Mesenteric fat pad (tissue), 1 donor: ENCODE measurements at places on chromosomes 5 and 9. TPM values are rescaled to one million over a fixed set of nuclear protein-coding genes. Genes with fewer than 3 reads are reported as not detected.

DNA sequence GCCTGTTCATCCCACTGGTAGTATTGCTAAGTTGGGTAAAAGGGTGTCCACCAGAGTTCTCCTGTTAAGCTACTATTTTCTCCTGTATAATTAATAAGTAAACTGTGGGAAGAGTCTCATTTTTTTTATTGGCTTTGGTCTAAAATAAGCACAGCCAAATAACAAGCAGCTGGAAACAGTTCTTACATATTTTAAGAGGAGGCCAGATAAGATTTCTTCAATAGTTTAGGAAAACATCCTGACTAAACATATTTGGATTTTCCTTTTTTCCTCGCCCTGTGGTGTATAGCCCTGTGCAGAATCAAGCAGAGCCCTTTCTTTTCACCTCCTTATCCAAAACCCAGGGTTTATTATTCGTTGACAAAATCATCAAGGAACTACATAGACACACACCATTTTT lies 122.2 kb upstream of the ZNF608 start:
- DNase-seq: no peak

DNA sequence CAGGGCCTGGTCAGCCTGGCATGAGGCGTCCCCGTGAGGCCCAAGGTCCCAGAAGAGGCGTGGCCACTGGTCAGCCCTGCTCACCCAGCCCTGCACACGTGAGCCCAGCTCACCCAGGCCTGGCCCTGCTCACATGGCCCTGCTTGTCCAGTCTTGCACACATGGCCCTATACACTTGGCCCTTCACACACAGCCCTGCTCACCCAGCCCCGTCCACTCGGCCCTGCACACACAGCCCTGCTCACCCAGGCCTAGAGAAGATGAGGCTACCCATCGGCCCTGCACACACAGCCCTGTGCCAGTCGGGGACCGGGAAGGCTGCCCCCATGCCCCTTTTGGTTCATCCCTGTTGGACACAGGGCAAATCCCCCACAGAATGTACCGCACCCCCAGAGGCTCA lies 28.4 kb downstream of the ZDHHC11B start:
- peak; percentile 93 for DNase-seq

DNA sequence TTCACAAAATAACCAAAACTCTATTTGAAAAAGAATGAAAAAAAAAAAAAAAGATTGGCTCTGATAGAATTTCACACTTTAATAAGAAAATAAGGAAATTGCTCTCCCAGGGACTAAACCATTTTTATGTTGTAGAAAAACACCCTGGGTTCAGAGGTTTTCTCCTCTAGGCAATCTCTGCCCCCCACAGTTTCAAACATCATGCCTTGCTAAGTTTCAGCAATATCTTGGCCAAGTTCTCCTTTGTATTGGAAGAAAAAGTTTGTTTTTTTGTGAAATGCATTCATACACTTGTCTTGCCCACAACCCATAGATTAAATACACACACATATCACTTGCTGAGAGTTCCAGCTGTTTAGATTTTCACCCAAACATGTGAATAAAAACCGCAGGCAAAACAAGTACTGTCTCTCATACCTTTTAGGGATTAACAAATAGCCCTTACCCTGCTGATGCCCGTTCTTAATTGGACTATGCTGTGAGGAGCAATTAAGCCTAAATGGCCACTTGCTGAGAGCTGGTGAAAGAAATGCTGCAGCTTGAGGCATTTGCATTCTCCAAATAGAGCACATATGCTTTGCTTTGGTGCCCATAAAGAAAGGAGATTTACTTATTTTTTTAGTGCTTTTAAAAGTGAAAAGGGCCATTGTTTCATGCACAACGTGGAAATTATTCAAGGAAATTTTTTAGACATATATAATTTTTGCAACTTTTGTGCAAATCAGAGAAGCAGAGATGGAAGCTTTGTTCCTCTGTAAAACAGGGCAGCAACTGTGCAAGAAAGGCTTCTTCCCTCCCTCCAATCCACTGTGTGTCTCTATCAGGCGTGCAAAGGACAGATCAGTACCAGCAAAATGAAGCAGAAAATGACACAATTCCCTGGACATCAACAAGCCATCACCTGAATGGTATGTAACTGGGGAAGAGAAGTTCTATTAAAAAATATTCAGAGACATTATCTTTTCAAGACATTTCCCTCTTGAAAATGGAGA lies 262.4 kb upstream of the KIF2A start:
- DNase-seq: no peak

DNA sequence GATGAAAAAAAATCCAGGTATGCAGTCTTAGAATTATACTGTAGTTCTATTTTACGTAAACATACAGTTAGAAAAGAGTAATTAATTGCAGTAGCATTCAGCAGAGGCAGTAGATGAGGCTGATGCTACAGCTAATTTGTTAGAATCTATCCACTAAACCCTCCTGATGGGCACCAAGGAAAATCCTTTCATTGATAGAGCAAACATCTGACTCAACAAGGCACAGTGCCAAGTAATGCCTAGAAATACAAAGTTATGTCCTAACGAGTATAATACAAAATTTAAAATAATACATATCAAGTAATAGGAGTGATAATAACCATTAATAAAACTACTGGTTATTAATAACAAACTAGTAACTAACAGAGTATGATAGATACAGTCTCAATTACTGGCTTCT lies 9.0 kb downstream of the MOCS2 start:
- no peak for DNase-seq

DNA sequence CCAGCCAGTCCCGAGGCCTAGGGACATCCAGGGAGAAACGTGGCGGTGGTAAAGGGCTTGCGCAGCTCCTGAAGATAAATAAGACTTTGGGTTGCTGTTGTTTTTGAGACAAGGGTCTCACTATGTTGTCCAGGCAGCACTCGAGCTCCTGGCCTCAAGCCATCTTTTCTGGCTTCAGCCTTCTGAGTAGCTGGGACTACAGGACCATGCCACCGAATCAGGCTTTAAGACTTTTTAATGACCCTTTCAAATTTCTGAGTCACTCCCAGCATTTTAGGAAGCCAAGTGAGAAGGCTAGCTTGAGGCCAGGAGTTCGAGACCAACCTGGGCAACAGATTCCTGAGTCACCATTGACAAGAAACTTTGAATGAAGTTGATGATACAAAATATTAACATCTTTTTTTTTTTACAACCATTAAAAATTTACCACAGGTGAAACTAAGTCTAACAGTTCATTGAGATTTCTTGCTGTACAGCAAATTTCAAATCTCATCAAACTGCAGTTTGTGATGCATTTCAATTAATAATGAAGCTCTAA lies 817 bp upstream of the GNE start:
- DNase-seq: peak; percentile 22

GRCh38 chr5:156103155-156103885 lies 223.6 kb upstream of the SGCD start:
- DNase-seq: no peak

DNA sequence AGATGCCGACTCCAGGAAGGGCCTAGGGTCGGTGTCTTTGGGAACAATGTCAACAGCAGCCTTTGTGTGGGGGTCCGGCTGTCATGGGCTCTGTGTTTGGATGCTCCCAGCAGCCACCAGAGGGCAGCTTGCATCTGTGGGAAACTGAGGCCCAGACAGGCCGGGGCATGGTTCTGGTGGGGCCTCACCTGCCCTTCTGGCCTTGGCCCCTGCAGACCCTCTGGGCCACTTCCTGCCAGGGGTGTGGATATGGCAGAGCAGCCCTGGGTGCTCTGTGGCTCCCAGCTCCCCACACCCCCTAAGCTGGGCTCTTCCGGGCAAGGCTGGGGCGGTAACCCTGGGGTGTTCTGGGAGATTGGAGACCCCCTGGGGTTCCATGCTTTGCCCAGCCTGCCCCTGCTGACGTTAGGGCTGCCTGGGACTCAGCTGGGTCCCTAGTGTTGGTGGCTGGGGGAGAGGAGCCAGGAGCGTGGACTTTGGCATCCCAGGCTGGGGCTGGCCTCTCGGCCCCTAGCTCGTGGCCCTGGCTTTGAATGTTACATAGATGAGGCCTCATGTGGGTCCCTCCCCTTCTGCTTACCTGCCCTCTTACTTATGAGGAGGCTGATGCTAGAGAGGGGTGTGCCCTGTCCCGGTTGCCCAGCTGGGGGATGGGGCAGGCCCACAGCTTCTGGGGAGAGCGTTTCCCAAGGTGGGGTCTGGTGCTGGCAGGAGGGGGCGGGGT lies 38.3 kb downstream of the RXRA start:
- no peak for DNase-seq

DNA sequence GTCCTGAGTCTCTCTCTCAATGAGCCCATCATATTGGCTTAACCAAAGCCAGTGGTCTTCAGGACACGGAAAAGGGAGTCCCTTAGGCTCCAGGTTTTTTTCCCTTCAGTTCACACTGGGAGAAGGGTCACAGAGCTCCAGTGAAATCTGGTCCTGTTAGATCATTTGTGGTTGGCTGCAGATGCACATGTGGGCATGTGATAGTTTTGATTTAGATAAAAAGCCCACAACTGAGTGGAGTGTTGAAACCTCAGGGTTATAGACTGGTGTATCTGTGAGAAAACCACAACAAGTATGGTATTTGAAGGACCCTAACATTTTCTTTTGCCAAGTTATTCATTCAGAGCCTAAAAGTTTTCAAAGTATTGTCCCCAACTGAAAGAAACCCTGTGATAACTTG lies 46.7 kb downstream of the PRLR start:
- no peak for DNase-seq

DNA sequence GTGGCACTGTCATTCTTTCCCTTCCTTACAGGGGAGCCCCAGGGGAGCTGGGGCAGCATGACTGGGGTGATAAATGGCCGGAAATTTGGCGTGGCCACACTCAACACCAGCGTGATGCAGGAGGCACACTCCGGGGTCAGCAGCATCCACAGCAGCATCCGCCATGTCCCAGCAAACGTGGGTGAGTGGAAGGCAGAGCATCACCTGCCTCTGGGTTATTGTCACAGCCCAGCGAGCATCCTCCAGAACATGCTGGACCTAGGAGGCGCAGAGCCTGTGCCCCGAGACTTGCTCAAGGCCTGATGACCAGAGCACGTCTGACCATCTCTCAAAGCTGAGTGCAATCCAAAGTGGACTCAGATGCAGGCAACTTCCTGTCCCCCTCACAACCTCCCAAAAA lies 22.2 kb upstream of the ASS1 start:
- DNase-seq: no peak

GRCh38 chr5:120466341-120467006 lies 2.4 kb downstream of the PRR16 start:
- no peak for DNase-seq

GRCh38 chr5:169719360-169720314 lies 82.6 kb downstream of the DOCK2 start:
- DNase-seq: no peak

- no peak for DNase-seq
These were observed 49.5 kb downstream of the NR3C1 start for GRCh38 chr5:143354025-143354424.

- no peak for DNase-seq
These were observed 4.4 kb downstream of the SNX24 start for GRCh38 chr5:122849771-122850170.

GRCh38 chr9:88488166-88488565 lies 46.8 kb upstream of the NXNL2 start:
- DNase-seq: no peak

DNA sequence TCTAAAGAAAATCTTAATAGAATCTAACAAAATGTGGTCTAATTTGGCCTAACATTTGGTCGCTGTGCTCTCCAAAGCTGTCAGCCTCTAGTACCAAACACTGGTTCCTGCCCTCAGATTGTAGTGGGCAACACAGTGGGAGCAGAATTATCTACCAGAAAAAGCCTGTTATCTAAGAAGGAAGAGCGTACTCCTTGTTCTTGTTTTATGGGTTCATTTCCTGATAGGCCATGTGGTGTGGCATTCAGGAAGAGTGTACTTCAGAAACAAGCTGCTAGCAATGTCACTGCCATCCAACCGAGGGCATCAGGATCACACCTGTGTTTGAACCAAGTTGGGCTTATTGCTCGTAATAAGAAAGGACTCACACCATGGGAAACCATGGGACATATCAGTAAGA lies 487.9 kb upstream of the DAP start:
- DNase-seq: no peak

- DNase-seq: no peak
These were observed 573.1 kb downstream of the TLE4 start for GRCh38 chr9:80144856-80145255.

DNA sequence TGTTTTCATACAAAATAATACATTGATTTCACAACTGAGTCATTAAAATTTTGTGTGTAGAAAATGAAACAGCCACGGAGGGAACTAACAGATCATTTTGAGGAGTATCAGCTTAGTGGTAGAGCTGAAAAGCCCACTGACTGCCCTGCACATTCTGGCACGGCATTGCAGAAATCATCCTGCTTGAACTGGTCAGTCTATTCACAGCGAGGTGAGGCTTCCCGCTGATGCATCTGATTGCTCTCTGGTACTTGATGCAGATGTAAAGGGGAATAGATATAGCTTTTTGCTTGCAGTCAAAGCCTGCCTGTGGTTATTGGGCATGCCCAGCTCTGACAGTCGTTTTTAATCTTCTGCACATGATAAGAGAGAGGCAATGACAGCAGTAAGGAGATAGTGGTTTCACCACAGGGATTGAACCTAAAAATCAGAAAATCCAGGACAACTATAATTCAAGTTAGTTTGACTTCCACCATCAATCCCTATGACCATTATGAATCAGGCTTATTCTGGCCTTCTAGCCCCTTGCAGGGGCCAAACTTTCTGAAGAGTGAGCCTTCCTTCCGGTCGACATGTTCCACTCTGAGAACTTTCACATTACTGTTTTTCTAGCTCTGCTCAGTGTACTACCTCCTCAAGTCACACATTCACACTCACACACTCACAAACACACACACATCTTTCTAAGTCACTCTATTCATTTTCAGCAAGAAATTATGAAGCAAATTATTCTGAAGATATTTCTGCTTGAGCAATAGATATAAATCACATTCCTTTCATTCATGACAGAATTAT lies 782.8 kb upstream of the NUDT12 start:
- DNase-seq: no peak

DNA sequence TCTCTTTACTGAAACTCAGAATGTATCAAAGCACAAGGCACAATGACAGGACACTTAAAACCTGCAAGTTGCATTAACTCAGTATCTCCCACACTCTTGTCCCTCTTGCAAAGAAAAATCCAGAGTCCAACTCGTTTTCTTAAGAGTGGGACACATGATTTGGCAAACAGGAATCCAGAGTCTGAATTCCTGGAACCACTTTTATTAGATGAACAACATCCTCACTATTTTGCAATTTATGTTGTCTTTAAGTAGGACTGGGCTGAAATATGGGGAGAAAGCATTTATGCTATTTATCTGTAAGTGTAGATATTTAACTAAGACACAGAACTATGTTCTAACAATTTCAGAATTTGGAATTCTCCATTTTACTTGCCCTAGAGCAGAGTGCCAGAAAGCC lies 69.1 kb downstream of the ABCA1 start:
- DNase-seq: no peak

The IL3 gene
- total RNA-seq: not detected

The FGF1 gene
- 9.9 TPM for total RNA-seq

The PTGR1 gene
- total RNA-seq: 53.0 TPM

The FOXD4L4 gene
- total RNA-seq: not detected

The DMRT3 gene
- 1.1 TPM for total RNA-seq

The OR1Q1 gene
- total RNA-seq: not detected

The SPINK1 gene
- 3.7 TPM for total RNA-seq

The NUTM2G gene
- total RNA-seq: not detected

The CTXN3 gene
- total RNA-seq: not detected

The CHSY3 gene
- total RNA-seq: 4.8 TPM
